ENCODE measurements at places on chromosomes 2 and 18.

- DNase-seq: no peak
Observed at GRCh38 chr2:129055824-129056223, 737.2 kb upstream of the HS6ST1 start.

GRCh38 chr2:170019060-170019805 lies 158.7 kb upstream of the MYO3B start:
- DNase-seq: peak; percentile 29

DNA sequence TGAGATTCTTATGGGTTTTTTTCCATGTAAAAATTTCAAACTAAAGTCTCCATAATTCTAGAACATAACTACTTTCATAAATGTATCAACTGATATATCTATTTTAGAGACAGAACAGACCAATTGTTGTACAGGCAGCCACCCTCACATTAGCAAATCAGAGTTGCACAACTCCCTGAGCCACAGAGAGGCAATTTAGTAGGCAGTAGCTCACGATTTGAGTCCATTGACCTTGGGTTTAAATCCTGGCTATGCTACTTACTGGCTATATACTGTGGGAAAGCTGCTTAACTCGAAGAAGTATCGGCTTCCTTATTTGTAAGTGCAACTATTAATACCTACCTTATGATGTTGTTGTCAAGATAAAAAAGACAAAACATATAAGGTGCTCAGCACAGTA lies 16.2 kb downstream of the MTIF2 start:
- no peak for DNase-seq

DNA sequence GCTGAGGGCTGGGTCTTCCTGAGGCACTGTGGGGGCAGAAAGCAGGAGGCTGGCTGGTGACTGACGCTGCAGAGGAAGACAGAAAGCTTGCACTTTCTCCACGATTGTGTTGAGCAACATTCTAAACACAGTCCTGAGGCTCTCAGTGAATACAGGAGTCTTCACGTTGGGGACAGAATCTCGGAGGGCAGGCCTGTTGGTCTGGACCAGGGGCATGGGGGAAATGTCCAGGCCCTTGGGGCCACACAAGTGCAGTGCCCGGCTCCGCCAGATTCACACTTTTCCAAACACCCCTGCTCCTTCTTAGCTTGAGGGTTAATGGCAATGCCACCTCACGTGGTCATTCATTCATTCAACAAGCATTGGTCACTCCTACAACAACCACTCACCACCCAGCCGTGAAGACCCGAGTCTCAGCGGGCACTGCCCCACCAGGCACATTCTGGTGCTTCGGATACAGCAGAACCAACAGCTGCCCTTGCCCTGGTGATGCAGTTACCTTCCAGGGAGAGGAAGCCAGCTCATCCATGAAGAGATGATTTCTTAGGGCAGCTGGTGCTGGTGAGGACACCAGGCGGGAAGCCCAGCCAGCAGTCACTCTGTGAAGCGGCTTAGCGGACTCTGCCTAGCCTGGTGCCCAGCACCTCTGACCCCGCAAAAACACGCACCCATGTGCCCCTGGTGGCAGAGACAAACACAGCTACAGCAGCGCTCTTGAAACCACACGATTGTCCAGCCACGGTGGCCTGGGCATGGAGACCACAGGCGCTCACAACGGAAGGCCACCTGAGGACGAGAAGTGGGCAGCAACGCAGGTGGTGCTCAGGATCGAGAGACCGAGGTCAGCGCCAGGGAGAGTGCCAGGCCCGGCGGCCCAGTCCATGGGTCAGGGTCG lies 10.9 kb upstream of the GPC1 start:
- no peak for DNase-seq

GRCh38 chr2:205473791-205474190 lies 208.5 kb upstream of the NRP2 start:
- no peak for DNase-seq

DNA sequence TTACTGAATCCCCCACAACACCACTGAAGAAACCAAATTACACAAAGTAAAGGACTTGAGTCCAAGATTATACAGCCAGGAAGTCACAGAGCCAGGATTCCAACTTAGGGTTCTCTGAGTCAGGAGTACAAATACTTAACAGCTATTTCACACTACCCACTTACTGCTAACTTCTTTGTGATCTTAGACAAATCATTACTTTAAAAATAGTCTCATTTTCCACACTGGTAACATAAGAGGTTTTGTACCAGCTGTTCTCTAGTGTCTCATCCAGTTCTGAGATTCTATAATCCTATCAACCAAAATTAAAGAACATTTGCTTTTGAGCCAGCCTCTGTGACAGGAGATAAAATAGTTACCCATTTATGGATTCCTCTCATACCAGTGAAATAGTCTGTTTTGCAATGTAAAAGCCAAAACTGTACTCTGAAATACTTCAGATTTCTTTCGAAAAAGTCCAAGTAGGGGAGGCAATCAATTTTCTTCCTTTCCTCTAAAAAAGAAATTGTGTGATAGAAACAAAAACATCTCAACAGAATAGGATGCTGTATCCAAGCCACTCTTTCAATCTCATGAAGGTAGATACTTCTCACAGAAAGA lies 157.6 kb downstream of the LRATD1 start:
- no peak for DNase-seq

- DNase-seq: no peak
Observed at GRCh38 chr2:98063291-98063854, 23.6 kb upstream of the VWA3B start.

DNA sequence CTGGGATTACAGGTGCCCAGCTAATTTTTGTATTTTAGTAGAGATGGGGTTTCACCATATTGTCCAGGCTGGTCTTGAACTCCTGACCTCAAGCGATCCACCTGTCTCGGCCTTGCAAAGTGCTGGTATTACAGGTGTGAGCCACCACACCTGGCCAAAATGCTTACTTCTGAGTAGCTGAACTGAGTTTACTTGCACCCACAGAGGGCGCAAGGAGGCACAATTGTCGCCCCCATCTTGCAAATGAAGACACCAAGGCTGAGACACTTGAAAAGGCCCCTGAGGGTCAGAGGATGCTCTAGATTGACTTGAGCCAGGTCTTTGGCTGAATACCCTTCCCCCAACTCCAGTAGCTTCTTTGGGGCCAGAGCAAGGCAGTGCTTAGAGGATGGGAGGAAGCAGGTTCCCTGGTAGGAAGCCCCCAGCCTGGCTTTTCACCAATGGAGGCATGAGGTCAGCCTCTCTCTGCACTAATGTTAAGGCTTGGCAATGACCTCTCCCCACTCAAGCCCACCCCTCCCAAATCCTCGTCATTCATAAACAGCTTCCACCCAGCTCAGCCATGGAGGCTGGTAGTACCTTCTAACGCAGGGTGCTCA lies 14.5 kb upstream of the KIF1A start:
- DNase-seq: no peak

GRCh38 chr2:210224941-210225672 lies at the start of gene ACADL:
ACADL (minus strand) TSS chr2:210225447; CDS start chr2:210225263, 184 bp downstream.
- peak; percentile 3 for DNase-seq

Data from skin of body (tissue), 3 donors.